ENCODE measurements at places on chromosomes 13 and 19.

DNA sequence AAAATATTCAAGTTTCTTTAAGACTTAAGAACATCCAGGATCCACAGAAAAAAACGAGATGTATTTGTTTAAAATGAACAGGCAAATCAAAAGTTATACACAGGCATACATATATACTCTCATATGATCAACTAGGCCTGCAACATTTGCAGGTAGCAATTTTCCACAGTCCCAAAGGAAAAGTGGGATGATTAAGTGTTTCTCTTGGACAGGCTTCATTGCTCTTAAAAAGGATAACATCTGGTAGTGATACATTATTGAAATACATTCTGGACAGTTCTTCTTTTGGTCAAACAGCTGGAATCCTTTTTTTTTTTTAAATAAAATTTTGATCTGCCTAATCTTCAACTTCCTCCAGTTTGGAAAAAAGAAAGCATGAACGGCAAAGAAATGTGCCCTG, 114.8 kb upstream of the TDRD3 start:
- no peak for DNase-seq

DNA sequence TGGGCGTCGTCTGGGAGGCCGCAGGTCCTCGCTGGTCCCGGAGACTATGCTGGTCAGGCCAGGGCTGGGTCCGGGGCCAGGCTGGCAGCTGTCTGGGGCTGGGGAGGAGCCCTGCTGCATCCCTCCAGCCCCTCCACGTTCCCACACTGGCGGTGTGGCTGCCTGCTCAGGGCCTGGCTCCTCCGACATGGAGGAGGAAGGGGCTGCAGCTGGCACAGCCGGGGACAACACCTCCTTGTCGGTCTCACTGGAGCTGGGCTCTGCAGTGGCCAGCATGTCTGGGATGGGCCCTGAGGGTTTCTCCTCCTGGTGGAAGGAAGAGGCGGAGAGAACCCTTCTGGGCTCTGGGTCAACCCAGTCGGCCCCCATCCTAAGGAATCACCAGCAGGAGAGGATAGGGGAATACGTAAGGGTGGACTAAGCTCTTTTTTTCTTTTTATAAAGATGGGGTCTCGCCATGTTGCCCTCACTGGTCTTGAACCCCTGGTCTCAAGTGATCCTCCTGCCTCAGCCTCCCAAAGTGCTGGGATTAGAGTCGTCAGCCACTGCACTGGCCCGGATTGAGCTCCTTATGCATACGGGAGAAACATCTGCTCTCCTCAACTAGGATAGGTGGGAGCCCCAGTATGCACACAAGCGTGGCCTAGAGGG, 806 bp downstream of the ZNF414 start:
- no peak for DNase-seq

DNA sequence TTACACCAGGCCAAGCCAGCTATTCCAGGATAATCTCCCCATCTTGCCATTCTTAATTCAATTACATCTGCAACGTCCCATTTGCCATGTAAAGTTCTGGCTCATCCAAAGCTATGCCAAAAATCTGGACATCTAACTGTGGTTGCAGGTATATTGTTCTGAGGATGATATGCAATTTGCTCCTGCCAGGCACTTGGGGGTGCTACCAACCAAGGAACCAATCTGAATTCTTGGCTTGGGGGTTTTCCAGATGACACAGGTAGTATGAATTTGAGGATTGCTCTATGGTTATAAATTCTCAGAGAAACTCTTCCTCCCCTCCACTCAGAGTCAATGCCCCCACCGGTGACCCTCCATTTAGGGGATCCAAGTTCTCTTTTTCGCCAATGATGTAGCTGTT, 33.0 kb downstream of the CRYL1 start:
- peak; percentile 54 for DNase-seq

- DNase-seq: no peak
Observed at GRCh38 chr19:52170863-52171320, 529 bp downstream of the ZNF836 start.

DNA sequence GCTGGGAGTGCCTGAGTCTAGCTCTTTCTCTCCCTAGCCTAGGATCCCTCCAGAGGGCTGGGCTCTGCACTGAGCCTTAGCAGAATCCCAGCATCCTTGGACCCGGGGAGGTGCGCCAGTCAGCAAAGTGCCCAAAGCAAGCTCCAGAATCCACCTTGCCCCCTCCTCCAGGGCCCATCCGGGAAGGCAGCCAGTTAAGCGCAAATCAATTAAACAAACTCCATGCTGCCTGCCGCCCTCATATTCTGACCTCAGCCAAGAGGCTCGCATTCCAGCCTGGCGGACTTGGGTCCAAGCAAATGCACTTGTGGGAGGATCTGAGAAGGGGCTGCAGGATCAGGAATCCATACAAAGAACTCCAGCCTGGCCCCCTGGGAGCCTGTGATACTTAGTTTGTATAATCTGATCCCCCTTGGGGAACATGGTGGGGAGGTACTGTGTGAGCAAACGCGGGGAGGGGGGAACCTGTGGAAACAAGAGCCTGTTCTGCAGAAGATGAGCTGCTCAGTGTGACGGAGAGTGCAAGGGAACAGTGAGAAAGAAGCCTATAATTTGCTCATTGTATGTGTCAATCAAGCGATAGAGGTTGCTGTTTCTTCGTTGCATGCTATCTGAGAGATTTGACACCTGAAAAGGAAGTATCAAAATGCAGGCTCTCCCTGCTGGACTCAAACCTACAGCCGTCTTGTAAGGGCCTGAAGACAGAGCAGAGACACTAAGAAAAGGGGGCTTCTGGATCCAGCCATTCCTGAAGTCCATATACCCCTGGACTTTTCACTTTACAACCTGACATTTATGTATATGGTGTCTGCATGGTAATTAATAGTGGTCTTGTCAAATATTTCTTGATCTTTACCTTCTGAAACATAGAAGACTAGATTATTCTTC, 29.4 kb downstream of the ZNRF4 start:
- no peak for DNase-seq

DNA sequence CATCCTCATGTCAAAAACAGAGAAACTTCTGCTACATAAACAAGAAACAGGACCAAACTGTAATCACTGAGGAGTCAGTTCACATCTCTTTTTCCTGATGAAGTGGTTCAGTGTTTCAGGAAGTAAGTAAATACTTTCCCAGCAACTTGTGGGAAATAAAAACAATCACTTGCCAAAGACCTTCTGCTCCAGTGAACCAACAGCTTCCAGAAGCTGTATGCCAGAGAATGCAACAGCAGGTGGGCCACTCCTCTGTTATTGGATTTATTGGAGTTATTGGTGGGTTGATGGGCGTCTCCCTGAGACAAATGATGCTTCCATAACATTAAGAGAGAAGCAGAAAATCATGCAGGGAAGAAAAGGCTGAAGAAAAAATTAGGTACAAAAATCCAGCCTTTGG, 9.9 kb downstream of the SLC6A16 start:
- DNase-seq: no peak

DNA sequence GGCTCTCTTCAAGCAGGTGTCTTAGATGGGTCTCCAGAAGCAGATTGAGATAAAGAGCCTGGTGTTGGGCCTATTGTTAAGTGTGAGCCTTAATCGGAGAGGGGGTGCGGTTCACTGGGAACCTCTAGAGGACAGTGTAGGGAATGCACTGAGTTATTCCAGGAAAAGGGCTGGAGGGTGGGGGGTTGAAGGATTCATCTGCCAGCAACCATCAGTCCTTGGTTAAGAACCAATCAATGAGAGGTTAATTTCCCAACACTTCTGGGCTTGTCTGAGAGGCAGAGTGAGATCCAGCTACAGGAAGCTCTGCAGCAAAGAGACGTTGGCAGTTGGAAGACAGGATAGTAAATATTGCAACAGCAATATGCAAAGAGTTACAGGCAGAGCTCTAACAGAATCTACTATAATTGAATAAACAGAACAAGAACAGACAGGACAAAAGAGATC, 28.7 kb downstream of the CYP4F2 start:
- DNase-seq: peak; percentile 17

DNA sequence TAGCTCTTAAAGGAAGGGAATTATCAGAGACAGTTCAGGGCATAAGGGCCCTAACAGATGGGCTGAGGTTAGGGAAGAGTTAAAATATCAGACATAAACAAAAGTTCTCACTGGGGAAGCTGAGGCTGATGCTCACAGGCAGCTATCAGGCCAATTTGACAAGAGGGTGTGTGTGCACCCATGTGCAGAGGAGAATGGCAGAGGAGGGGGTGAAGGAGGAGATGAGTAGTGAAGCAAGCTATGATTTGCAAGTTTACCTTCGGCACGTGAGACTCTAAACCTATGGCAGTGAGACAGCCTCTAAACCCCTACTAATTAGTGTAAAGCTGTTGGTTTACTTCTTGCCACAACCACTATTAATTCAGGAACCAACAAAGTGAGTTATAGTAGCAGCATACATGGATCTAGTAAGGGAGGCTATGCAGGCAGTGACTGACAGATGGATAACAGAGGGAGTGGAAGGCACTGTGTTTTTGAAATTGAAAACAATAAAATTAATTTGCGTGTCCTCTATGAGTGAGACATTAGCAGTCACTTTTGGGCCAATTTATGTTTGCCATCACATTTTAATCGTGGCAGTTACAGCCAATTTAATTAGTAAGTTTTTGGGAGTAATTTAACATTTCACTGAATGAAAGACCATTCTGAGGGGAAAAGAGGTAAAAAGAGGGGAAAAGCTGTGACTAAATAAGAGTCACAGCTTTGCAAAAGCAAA, 99.6 kb upstream of the HTR2A start:
- no peak for DNase-seq

GRCh38 chr13:113832205-113832604, 31.7 kb downstream of the GAS6 start:
- DNase-seq: no peak

DNA sequence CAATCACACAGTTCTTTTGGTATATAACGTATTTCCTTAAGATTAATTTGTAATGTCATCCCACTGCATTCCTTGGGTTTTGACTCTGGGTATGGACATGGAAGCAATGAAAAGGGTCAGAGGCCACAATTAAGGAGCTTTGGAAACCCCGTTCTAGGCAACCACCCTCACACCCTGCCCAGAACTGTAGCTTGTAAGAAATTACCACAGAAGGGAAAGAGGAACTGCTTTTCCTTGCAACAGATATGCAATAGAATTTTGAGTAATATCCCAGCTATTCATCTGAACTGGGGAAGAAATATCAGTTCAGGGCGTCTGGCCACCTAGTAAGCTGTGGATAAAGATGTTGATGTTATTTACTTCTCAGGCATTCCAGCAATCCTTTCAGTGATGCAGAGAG, 985 bp upstream of the CLC start:
- DNase-seq: no peak

GRCh38 chr13:102504002-102504401, 92.8 kb upstream of the TPP2 start:
- no peak for DNase-seq

DNA sequence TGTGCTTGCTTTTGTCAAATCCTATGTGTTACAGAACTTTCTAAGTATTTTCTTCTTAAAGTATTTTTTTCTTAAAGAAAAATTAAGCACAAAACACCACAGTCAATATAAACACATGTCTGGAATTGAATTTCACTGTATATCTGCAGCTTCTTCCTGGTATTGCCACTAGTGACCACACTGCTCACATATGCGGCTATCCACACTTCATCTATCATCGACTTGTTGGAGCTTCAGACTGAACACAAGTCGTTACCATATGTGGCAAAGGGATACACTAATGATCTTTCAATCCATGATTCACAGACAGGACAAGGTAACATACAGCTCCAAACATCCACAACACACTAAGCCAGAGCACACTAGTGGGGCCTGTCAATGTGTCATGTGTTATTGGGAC, 498.4 kb upstream of the ARGLU1 start:
- DNase-seq: peak; percentile 73

DNA sequence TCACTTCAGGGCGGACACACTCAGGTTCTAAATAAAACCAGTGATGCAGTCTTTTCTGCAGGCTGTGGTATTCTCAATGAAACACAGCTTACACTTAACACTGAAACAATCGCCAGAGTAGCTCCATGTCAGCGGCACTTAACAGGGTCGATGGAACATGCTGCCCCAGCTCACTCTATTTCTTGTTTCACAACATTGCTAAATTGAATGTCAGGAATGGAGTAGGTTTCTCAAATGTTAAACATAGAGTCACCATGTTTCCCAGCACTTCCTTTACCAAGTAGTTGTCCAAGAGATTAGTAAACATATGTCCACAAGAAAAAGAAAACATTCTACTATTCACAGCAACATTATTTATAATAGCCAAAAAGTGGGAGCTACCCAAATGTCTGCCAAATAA, 306.9 kb downstream of the SLITRK6 start:
- no peak for DNase-seq

GRCh38 chr13:113013303-113013702, 44.3 kb downstream of the MCF2L start:
- no peak for DNase-seq

All from fibroblast of skin of right biceps (primary cell).